ENCODE measurements at places on chromosomes 2 and 18.

DNA sequence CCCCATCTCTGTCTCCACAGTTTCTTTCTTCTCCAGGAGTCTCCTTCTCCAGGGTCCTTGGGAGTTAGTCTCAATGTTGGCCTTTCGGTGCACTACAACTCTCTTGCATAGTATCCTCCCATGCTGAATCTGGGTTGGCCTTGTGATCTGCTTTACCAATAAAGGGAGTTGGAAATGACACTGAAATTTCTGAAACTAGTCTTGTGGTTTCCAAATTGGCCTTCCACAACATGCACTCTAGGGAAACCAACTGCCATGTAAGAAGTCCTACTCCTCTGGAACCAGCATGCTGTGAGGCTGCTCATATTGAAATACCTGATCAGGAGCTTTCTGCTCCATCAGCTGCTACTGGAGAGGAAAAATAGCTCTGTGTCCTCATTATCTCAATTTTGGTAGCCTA, 9.9 kb upstream of the ABHD3 start:
- DNase-seq = no peak

DNA sequence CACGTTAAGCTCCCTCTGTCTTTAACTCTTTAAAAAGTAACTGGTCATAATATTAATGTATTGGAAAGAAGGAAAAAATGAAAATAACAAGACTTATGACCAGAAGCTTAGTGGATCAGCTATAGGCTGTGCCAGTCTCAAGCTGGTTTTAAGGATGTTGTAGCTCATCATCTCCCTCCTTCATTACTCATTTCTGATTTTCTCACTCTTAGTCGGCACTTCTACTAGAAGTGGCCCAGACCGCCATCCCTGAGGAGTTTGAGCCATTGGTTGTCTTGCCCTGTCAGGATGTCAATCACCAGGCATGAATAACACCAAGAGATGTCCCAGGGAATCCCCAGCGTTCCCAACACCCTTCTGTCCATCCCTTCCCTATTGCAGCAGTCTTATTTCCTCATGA, 151.5 kb downstream of the ASXL3 start:
- no peak for DNase-seq

- DNase-seq = no peak
Observed at GRCh38 chr2:216195565-216196029, 86.4 kb downstream of the XRCC5 start.

DNA sequence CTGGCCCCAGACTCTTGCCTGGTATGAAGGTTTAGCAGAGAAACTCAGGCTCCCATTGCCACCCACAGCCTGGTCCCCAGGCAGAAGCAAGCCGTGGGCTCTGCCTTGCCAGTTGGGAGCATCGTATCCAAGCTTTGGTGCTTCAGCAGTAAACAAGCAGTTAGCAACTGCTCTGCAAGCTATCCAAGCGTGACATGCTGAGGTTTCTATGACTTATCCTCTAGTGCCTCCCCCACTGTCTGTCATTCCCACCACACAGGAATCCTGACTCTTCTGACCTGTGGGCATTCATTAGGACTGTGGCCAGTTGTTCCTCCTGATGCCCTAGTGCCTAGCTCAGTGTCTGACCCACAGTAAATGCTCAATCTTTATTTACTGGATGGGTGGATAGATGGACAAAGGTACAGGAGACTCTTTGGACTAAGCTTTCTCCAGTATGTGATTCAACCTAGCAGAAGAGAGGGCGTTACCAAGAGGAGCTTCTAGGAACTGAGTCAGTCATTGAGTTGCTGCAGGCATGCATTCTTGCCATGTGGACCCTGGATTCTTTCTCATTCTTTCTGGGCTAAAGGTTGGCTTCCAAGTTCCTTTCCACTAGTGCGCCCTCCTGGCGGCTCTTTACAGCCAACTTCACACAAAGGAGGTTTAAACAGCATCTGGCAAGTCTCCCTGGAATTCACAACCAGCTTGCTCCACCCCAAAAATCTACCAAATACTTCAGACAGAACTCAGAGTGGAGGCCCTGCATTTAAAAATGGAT, 40.6 kb upstream of the MRPL19 start:
- DNase-seq = no peak

DNA sequence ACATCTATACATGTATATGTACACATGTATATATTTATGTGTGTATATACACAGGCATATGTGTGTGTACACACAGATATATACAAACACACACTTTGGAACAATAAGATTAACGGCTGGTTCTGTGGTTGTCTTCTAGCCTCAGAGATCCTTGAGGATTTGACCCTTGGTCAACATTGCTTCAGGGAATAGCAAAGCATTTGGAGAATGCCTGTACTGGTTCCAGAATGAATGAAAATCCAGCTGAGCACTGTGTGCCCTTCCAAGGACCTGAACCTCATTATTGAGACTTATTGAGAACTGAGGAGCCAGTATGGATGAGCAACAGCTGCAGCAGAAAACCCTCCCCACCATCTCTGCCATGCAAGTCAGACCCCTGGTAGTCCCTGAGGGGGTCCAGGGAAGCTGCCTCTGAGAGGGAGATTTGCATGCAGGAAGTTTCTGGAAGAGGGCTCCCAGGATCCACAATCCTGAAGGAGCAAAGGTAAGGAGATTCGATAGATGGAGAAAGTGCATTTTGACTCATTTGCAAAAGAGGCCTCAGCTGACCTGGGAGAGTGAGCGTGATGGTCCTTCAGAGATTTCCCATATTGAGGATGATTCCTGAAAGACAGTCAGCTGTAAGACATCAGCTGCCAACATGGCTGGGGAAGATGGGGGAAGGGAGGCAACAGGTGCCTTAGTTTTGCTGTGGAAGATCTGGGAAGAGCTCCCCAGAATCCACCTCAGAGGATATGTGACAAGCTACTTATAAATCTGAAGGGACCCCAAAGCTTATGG, 166.6 kb upstream of the NCKAP5 start:
- DNase-seq = no peak

GRCh38 chr18:50107468-50107977, 87.4 kb downstream of the MYO5B start:
- DNase-seq = no peak

Data from CD4-positive, alpha-beta T cell treated with Interleukin-15 for 1 hour (primary cell).